CD4-positive, alpha-beta memory T cell (primary cell): ENCODE measurements at places on chromosomes 2 and 18.

DNA sequence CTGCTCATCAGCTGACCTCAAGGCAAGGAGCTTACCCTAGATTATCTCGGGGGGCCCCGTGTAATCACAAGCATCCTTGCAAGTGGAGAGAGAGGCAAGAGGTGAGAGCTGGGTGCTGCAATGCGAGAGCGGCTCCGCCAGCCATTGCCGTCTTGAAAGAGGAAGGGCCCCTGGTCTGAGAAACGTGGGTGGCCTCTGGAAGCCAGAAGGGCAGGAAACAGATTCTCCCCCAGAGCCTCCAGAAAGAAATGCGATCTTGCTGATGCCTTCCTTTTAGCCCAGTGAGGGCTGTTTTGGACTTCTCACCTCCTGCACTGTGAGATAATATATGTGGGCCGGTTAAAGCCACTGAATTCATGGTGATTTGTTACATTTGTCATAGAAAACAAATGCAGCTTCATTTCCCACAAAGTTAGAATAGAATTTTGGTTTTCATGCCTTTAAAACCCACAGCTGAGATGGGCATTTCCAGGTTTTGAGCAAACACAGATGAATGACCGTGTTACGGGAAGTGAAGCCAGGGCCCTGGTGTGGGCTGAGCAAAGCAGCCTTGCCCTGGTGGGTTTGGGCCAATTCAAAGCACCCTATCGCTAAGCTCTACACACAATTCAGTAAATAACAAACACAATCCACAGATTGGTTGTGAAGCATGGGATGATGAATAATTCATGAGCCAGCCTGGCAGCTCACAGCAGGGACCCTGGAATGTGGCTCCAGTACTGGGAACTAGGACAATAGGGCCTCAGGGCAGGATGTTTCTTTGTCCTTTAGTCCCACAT is 319.9 kb upstream of the HS6ST1 start:
- no peak for DNase-seq

- no peak for DNase-seq
Measured at GRCh38 chr2:71577209-71577608, 123.8 kb downstream of the DYSF start.

- no peak for DNase-seq
Measured at GRCh38 chr2:191657977-191658376, 20.0 kb upstream of the NABP1 start.

GRCh38 chr18:24189664-24190346 is 50.9 kb downstream of the CABYR start:
- no peak for DNase-seq
